ENCODE measurements at places on chromosomes 1 and 21.

- DNase-seq = no peak
Observed at GRCh38 chr1:167927046-167927754, 9.3 kb upstream of the DCAF6 start.

GRCh38 chr1:116908266-116908665 is 1.4 kb upstream of the PTGFRN start:
- DNase-seq = no peak

DNA sequence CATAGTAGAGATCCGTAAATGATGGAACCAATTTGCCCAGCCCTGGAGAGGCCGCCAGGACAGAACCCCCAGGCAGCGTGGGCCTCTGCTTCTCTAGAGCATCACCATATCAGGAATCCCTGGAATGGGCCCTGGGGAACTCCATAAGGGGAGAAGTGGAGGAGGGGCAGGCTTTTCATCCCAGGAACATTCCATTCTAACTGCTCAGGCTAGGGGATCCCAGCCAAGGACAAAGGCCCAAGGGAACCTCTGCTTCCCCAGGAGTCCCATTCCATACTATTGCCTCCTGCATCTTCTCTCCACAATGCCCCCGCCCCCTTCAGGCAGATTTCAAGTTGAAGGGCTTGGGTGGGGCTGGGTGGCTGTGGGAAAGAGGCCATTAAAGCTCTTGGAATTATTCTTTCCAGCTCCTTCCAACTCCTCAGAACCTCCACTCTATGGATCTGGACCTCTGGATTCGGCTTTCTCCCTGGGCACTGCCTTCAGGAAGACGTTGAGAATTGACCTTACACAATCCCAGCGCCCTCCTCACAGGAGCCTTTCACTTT is 6.0 kb downstream of the TRNP1 start:
- DNase-seq = peak; percentile 66

- DNase-seq = no peak
Observed at GRCh38 chr1:57431400-57431799, 7.5 kb upstream of the DAB1 start.

GRCh38 chr1:210159211-210159610 is 73.4 kb upstream of the SERTAD4 start:
- no peak for DNase-seq

DNA sequence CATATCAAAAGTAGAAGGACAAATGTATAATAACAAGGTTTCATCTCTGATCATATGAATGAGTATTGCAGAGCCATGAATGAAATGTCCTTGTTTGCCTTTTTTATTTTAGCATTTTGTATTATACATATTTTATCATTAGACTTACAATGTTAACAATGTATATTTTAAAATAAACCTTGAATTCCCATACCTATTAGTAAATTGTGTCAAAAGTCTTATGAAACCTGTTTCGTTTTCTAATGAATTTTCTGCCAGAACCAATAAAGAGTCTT is 646 bp downstream of the DNAJB4 start:
- no peak for DNase-seq

GRCh38 chr1:172292840-172293239 is 127.6 kb upstream of the C1orf105 start:
- DNase-seq = no peak

- peak; percentile 34 for DNase-seq
Observed at GRCh38 chr1:167601442-167602383, 28.3 kb upstream of the RCSD1 start.

GRCh38 chr1:160085686-160086455 is 4.5 kb downstream of the KCNJ9 start:
- DNase-seq = peak; percentile 86

- no peak for DNase-seq
Observed at GRCh38 chr1:194078765-194079164, 892.4 kb upstream of the B3GALT2 start.

GRCh38 chr1:238060061-238060460 is 169.3 kb upstream of the ZP4 start:
- DNase-seq = no peak

GRCh38 chr1:17340358-17340757 is 31.6 kb upstream of the PADI6 start:
- DNase-seq = no peak

DNA sequence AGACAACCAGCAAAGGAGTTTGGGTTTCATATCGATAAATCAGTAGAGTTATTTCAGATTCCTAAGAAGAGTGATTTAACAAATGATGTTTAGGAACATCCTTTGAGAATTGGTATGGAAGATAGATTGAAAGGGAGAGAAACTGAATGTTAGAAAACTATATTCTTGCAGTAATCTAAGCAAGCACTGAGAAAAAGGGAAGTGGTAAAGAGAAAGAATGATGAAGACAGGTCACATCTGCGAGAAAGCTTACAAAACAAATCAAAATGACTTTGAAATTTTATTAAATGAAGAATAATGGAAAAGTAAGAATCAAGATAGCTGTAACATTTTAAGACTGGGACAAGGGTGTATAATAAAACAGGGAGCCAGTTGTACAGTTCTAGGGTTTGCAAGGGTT is 177.0 kb downstream of the HS2ST1 start:
- no peak for DNase-seq

DNA sequence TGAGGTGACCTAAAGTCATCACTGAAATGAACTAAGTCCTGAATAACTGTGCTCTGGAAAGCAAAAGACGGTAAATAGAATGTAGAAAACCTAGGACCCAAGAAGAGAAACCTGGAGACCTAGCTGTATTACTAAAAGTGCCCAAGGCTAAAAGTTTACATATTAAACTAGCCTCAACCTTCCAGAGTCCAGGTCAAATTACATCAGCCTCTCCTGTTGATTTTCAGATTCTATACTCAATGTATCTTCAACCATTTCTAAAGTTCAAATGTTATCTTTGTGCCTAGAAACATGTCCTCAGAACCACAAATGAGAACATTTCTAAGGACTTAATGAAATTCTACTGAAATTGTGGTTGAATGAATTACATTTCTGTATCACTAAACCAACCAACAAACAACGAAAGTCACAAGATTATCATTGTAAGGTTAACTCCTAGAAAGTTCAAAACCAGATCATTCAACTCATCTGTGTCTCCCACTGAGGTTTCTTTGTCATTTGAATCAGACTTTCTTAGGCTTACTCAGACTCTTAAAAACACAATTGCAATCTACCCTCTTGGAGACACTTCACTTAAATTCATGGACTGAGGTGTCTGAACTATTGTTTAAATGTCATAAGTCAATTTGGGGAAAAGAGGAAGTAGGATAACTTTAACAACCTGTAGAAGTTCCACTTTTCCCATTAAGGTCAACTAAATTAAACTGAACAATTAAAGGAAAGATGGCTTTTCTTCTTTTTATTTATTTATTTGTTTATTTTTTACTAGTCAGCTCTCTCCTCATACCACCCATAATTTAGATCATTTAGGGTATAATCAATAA is 207.7 kb downstream of the BARHL2 start:
- DNase-seq = no peak

GRCh38 chr1:26257222-26257621 is 22.7 kb upstream of the SH3BGRL3 start:
- DNase-seq = no peak

DNA sequence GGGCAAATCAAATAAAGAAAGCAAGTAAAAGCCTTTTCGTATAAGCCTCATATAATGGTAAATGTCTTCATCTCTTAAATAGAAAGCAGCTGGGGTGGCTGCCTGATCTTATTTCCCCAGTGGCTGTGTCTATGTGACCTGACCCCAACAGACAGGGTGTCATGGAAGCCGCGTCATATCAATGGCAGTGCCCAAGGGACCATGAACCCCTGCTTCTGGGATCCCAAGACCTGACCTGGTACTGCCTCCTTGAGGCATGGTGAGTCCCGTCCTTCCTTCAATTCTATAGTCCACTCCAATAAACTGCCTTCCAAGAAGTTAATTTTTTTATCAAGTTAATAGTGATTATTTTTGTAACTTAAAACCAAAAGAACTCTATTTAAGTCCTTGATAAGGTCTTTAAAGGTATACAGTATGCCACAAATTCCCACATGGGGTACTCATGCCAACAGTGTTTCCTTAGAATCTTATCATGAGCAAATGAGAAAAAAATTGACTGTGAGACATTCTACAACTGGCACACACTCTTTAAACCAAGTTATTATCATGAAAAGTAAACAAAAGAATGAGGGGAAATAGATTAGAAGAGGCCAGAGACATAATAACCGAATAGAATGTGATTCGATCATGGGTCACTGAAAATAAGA is 104.6 kb downstream of the ADSS2 start:
- DNase-seq = no peak

DNA sequence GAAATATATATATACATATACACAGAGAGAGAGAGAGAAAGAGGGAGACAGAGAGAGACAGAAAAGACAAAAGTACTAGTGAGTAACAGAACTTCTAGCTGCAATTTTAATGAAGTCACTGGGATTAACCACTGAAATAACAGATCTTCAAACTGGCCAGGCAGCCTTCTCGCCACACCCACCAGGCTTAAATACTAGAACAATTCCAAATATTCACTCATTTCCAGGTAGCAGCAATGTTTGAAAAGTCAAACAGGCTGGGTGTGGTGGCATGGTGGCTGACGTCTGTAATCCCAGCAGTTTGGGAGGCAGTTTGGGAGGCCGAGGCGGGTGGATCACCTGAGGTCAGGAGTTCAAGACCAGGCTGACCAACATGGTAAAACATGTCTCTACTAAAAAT is 5.2 kb downstream of the PRDX1 start:
- no peak for DNase-seq

- DNase-seq = no peak
Observed at GRCh38 chr1:108000620-108001111, 35.7 kb upstream of the VAV3 start.

- no peak for DNase-seq
Observed at GRCh38 chr1:158969166-158969565, 37.8 kb downstream of the PYHIN1 start.

- no peak for DNase-seq
Observed at GRCh38 chr1:210558302-210558701, 229.6 kb downstream of the HHAT start.

DNA sequence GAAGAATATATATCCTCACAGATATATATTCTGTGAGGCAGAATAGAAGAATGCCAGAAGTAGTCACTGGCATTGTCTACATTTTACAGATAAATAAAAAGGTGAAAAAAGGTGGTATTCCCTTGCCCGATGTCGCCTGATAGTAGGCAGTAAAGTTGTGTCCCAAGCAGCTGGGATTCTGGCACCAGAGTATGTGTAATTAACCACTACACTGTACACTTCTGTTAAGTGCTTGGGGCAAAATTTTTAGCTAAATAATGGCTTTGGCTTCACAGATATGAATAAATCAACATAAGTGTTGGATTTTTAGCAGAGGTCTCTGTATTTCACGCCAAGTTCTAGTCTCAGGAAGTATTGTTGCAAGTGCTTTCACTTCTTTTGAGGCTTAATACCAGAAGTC is 13.3 kb upstream of the CASQ2 start:
- DNase-seq = no peak

DNA sequence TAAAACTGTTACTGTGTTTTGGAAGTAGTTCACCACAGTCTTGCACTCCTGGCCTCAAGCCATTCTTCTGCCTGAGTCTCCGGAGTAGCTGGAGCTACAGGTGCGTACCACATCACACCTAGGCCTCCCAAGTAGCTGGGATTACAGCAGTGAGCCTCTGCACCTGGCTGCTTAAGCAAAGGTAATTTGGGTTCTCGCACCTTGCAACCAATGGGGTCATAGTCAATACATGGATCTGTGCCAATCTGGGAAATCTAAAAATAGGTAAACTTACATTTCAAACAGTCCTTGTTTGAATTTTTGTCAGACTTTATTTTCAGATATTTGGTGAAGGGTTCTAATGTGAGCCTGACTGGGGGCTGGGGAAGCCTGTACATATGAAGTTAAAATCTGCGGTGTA is 466.5 kb downstream of the PCP4 start:
- no peak for DNase-seq

DNA sequence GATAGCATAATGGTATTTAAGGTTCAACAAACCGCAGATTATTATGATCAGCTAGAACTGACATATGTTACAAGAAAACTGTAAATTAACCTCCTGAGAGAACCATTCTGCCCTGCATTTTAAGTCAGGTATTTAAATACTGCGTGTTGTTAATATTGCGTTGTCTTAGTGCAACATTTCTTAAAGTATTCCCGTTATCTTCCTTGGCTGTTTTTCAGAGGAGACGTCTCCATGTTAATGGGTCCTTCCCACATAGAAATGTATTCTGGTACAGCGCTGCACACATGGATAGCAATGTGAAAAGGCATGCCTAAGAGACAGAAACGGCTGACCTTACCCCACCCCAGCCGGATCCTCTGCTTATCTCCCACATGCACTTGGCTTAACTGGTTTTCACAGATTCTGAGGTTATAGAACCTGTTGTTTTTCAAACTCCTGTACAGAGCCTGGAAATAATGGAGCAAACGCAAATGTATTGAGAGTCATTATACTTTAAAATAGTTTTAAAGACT is 22.8 kb upstream of the DEGS1 start:
- no peak for DNase-seq

DNA sequence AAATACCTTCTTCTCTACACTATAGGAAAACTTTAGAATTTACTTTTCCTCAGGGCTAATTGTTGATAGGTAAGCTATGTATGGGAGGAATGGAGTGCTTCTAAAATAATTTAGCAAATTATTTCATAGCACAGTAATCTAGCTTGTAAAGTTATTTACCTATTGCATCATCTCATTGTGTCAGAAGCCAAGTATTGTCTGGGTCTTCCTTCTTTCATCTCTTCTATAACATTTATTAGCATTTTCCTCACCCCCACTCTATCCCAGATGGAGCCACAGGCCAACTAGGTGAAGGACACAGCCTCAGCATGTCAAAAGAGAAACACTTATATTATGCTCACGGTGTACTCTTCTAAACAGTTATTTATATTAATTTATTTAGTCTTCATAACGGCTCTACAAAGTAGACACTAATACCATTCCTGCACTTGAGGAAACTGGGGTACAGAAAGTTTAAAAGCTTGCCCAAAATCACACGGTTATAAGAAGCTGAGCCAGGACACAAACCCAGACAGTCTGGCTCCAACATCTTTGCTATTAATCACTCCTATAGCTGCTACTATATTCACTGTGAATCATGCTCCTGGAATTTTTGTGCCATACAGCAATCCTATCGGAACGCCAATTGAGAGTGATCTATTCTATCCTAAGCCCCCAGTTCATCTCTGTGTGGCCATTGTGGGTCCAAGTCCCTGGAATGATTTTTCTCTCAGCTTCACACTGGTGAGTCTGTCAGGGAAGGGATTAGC is 43.1 kb downstream of the OR10J5 start:
- no peak for DNase-seq

GRCh38 chr1:208242941-208243526 is 1.1 kb downstream of the PLXNA2 start:
- DNase-seq = peak; percentile 45

GRCh38 chr1:229114315-229114714 is 156.6 kb upstream of the RAB4A start:
- no peak for DNase-seq

GRCh38 chr1:29821605-29822004 is 585.3 kb downstream of the PTPRU start:
- no peak for DNase-seq

GRCh38 chr1:219088778-219089557 is 84.7 kb upstream of the LYPLAL1 start:
- DNase-seq = peak; percentile 14

DNA sequence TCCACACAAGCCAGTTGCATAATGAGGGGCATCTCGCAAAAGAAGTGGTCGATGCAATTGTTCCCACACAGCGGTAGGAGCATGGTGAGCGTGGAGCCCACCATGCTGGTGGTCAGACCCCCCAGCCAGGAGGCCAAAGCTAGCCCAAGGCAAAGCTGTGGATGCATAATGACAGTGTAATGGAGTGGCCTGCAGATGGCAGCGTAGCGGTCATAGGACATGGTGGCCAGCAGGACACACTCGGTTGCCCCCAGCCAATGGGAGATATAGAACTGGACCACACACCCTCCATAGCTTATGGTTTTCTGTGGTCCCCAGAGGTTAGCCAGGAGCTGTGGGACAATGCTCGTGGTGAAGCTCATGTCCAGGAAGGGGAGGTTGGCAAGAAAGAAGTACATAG is 4.3 kb downstream of the OR2C3 start:
- DNase-seq = no peak
